ENCODE measurements at places on chromosomes 4 and X.
A peak's percentile ranks its signal among the peaks of the same experiment; 100 is the strongest.

DNA sequence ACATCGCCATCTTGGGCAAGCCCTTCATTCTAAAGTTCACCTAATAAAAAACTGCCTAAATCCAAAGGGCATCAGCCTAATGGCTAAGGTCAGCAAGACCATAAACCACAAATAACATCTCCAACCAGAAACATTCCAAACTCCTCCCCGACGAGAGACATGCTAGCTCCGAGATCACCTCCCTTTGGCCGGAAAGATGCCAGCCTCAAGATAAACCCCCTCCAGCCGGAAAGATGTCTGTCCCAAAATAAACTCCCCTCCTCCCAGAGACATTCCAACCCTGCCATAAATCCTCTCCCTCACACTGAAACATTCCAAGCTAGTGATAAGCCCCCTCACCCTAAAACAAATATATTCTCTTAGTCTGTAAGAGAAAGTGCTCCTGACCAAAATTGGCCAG, 13.3 kb upstream of the DYNLT3 start:
- no peak for DNase-seq

- DNase-seq, result no peak
These were observed 101.2 kb upstream of the SLC4A4 start for GRCh38 chr4:71237641-71238040.

DNA sequence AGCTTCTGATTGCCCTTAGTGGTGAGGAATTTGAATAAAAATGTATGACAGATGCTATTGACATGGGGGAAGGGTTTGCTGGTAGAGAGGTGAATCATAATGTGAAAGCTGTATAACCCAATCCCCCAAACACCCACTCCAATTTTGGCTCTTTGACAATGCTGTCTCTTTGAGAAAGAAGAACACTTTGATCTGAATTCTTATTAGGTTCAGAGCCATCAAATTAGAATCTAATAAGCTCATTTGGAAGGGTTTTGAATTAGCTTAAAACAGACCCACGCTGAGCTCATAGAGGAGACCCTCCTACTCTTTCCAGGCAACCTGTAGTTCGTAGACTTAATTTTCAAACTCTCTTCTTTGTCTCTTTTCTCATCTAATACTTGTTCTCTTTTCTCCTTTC, 416.6 kb upstream of the ARX start:
- DNase-seq, result no peak

DNA sequence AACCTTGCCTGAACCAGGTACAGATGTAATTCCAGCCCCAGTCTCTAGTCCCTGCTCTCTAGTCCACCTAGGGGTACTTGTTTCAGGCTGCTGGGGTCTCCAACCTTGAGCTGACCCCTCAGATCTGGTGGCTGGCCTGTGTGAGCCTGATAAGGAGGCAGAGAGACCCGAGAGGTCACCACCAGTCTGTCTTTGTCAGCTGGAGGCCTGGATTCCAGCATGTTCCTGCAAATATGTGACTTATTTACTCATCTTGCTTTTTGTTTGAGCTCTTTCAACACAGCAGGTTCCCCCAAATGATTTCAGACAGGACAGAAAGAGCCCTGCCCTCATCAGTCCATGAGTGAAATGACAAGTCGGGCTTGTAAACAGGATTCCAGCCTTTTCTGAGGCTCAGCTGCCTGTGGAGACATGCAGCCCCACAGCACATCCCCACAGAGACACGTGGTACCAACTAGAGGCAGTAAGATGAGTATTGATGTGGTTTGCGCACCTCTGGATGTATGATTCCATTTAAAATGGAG, 37.5 kb upstream of the STK26 start:
- no peak for DNase-seq

DNA sequence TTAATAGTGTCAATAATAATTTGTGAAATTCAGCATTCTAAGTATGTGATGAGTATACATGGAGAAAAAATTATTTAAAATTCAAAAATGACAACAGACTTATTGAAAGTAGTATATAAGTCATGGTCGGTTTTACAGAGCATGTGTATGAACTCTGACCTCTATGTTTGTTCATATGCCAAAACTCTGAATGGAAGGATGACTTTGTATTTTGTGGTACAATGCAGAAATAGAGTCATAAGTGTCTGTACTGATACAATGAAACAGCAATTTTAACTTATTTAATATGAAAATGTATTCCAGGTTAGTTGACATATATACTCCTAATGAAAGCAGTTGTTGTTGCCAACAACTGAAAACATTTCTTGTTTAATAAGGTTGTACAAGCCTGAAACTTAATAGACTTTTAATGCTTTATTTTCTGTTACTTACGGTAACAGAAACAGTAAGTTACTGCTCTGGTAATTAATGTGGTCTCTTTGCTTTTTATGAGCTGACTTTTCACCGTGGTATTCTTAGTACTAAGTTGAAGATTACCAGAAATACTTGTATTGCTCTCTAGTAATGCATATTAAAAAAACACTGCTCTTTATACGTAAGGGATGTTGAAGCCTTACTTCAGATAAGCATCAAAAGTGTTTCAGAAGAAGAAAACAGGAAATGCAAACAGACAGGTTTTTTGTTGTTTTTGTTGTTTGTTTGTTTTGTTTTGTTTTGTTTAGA, 1.9 kb downstream of the UBE2K start:
- no peak for DNase-seq

- DNase-seq, result no peak
These were observed 124.9 kb upstream of the ZCCHC13 start for GRCh38 chrX:74179071-74179470.

GRCh38 chrX:74467656-74468055, 46.4 kb downstream of the SLC16A2 start:
- DNase-seq, result no peak

DNA sequence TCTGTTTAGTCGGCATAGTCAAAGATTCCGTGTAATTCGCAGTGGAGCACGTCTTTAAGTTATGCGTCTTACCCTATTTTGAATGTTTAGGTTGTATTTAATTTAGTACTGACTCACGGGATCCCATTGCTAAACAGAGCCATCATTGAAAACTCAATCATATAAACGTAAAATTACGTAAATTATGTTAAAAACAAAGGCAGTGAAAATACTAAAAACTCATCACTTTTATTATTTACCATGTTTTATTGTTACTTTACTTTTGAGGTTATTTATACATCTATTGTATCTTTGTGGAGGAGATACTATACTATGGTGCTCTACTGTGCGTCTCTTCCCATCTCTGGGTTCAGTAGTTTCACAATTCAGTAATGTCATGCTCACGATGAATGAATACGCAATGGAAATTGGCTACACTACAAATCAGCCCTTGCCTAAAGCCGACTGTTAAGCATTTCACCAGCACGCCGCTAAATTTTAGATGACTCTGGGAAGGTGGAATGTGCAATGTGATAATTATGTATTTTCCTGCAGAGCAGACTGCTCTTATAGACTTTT, 944 bp downstream of the FUNDC2 start:
- no peak for DNase-seq

- no peak for DNase-seq
These were observed 27.4 kb upstream of the PLAC1 start for GRCh38 chrX:134685668-134686067.

- no peak for DNase-seq
These were observed 86.0 kb downstream of the HTT start for GRCh38 chr4:3160438-3160837.

- DNase-seq, result peak; percentile 17
These were observed 20.2 kb upstream of the GATB start for GRCh38 chr4:151781026-151781425.

- no peak for DNase-seq
These were observed 3.6 kb downstream of the PSAPL1 start for GRCh38 chr4:7430965-7431695.

DNA sequence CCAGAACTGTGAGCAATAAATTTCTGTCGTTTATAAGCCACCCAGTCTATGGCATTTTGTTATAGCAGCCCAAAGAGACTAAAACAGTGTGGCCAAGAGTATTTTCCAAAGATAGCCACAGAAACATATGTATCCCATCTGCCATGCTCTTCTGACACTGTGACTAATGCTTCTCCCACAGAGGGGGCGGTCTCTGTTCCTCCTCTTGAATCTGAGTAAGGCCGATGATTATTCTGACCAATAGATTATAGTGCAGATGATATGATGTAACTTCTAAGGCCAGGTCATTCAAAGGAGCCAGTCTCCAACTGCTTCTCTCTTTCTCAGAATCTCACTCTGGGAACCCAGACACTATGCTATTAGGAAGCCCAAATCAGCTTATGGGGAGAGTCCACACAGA, 570.7 kb downstream of the BCOR start:
- no peak for DNase-seq

DNA sequence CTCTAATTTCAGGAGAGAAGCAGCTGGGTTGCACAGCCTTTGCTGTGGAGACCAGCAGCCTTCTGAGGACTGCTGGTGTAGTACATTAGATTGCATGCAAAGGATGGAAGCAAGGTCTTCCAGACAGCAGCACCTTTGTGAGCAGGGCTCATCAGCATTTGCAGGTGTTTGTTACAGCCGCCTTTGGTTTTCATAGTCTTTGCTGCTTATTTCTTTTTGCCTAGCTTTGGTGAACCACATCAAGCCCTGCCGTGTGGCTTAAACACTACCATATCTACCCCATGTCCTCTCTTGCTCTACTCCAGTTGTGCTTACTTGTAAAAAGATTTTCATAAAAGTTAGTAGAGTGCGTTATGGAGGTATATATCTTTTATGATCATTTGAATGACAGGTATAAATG, 57.5 kb downstream of the MTM1 start:
- no peak for DNase-seq

DNA sequence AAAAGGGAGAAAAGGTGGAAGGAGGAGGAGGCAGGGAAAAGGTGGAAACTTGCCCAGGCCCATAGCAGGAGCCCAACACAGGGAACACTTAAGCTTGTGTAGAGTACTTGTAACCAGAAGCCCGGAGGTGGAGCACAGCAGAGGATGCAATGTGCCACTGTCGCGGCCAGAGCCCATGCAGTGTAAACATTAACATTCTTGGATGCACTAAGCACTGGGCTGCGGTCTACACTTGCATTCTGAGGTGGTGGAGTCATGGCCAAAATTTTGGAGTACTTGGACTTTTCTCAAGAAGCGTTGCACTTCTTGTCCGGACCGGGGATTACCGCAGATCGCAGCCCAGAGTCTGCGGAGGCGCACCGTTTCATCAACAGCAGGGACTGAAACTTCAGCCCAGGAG, 4.5 kb upstream of the RHOXF1 start:
- no peak for DNase-seq

Measured in spinal cord (tissue), 10 donors.